HCEC 1CT (cell line): ENCODE measurements at places on chromosomes 2 and 18.

DNA sequence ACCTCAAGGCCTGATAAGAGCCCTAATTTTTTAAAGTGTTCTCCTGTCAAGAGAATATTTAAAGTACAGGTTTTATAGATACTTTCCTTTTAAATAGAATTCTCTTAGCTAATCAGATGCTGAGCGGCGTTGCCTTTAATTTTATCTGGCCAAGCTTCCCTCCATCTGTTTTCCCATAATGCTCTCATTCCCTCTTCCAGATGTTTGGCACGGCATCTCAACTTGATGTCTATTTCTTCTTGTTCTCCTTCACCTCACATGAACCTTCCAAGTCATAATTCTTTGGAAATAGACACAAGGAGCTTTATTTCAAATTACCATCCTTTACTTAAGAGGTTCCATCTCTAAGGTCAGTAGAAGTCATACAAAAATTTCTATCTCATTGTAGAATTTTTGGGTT lies 76.1 kb upstream of the CPO start:
- DNase-seq: no peak

GRCh38 chr2:25286025-25286400 lies 55.7 kb downstream of the DNMT3A start:
- DNase-seq: no peak

DNA sequence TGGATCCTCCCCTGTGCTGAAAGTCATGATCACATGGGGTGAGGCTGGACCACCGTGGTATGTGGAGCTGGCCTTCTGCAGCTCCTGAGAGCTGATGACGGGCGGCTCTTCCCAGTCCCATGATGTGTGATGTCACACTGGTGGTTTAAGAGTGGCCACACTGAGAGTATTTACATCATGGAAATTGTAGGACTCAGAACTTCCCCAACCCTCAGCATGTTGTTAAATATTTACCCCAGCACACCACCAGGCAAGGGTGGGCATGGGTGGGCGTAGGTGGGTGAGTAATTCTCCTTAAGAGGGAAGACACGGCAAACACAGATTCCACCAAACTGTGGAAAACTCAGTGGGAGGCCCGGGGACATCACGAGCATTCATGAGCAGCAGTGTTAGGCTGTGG lies 106.8 kb downstream of the ALPK2 start:
- no peak for DNase-seq

DNA sequence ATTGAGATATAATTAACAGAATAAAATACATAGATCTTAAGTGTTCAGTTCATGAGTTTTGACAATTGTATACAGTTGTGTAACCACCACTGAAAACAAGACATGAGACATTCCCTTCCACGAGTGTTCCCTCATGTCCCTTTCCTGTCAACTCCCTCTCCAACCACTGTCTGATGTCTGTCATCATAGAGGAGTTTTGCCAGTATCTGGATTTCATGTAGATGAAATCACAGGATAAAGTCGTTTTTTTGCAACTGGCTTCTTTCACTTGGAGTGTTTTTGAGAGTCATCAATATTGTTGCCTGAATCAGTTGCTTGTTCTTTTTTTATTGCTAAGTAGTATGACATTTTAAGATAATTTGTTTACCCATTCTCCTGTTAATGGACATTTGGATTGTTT lies 52.7 kb downstream of the RBMS1 start:
- no peak for DNase-seq

- DNase-seq: no peak
Observed at GRCh38 chr2:138455691-138456090, 45.9 kb upstream of the SPOPL start.

- no peak for DNase-seq
Observed at GRCh38 chr2:172677363-172677762, 58.3 kb upstream of the RAPGEF4 start.

- DNase-seq: peak; percentile 27
Observed at GRCh38 chr18:24054130-24054529, 39.6 kb downstream of the TTC39C start.

DNA sequence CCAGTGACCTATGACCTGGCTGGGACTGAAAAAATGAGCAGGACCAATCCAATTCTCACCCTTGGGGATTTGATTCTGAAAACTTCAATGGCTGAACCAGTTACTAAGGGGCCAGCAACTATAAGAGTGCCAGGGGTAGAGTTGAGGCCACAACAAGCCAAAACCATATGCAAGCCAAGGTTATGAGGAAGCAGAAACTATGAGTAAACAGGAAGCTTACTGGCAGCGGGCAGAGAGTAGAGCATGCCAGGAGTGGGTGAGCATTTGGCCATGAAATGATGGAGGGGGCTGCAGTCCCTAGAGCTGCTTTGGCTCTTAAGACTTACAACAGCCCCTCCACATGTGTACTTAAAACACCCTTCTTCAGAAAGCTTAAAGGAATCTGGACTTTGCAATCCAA lies 82.4 kb downstream of the RBMS1 start:
- peak; percentile 78 for DNase-seq

- no peak for DNase-seq
Observed at GRCh38 chr18:33432857-33433256, 7.7 kb downstream of the CCDC178 start.

DNA sequence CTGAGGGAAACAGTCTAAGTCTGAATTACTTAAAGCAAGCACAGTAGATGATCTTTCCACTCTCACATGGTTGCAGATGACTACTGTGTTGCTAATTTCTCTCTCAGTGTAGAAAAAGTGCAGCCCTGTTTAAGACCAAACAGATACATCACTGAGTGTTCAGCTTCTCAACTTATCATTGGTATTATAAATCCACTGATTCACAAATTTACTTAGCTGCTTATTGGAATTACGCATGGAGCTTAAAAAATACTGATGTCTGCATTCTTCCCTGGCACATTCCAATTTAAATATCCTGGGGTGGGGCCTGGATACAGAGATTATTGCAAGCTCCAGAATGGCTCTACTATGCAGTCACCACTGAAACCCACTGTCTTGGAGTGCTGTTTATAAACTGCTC lies 411.2 kb downstream of the RND3 start:
- DNase-seq: peak; percentile 80

DNA sequence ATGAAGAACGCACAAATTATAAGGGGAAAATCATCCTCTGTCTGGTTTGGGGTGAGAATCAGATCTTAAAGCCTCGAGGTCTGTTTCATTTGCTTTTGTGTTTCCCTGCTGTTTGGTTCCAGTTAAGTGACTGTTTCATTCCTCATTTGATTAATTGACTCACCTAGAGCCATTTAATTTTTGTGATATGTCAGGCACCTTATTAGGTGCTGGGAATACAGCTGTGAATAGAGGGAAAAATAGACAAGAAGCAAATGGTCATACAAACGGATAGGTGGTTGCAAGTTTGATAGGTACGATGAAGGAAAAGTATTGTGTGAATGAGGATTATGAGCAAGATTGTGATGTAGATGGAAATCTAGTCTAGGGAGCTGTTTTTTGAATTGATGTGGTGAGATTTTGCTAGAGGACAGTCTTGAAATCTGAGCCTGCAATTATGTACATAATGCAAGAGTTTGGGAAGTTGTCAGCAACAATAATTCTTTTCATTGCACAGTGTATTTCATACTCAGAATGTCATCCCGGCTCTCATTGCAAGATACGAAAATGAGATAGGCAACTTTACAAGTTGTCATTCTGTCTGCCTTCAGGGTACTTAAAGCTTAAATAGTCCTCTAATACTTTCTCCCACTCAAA lies 2.2 kb downstream of the ACSL3 start:
- DNase-seq: no peak

DNA sequence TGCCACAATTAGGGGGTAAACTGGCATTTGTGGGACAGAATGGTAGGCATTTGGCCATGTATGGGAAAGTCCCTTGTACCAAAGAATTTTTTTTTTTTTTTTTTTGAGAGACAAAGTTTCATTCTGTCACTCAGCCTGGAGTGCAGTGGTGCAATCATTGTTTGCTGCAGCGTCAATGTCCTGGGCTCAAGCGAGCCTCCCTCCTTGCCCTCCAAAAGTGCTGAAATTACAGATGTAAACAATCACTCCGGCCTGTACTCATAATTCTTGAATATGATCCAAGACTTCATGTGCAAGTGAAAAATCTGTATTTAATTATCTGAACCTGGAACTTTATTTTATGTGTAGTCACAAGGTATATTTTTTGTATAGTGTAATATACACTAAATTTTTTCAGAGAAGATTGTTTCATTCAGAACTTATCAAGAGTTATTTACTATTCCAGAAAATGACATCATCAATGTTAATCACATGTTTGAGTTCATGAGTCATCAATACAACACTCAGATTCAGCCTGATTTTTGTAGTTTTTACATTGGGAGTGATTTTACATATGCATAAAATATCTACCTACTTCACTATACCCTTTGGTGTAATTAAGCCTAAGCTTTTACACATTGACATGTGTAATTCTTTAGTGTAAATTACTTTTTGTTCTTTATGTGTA lies 138.7 kb upstream of the L3MBTL4 start:
- DNase-seq: peak; percentile 26

GRCh38 chr18:9671214-9671613 lies 36.9 kb upstream of the RAB31 start:
- DNase-seq: no peak

- DNase-seq: no peak
Observed at GRCh38 chr2:102310964-102311640, at the start of gene IL1RL1. IL1RL1 (plus strand) TSS chr2:102311563; CDS start chr2:102338265, 26,702 bp downstream.

DNA sequence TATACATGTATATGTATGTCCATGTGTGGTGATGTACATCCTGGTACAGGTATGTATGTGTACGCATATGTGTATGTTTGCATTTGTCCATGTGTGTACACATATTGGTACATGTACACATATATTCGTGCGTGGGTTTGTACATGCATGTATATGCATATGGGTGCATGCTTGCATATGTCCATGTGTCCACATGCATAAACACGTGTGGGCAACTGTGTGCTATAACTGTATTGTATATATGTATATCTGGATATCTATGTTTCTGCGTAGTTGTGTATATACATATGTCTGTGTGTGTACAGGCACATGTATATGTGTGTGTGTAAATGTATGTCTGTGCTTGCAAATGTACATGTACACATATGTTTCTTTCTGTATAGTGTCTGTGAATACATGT lies 858.5 kb downstream of the CNTNAP5 start:
- no peak for DNase-seq
